SIG-M5 (cell line): ENCODE measurements at places on chromosomes 2 and 18.

DNA sequence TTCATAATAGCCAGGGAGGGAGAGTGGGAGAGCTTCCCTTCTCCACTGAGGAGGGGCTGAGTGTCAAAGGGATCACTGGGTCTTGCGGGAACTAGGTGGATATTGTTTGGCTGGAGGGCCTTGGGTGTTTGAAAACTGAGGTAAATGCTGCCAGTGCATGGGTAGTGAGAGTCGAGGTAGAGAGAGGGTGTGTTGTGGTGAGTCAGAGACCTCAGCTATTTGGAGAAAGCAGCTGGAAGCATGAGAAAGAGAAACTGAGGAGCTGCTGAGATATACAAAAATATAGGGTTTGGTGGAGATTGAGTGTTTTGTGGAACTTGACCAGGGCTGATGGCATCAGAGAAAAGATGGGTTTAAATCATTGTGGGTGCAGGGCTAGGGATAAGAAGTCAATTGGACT is 127.0 kb upstream of the CCDC195 start:
- no peak for DNase-seq

GRCh38 chr2:77268626-77269025 is 253.6 kb downstream of the LRRTM4 start:
- DNase-seq = no peak

DNA sequence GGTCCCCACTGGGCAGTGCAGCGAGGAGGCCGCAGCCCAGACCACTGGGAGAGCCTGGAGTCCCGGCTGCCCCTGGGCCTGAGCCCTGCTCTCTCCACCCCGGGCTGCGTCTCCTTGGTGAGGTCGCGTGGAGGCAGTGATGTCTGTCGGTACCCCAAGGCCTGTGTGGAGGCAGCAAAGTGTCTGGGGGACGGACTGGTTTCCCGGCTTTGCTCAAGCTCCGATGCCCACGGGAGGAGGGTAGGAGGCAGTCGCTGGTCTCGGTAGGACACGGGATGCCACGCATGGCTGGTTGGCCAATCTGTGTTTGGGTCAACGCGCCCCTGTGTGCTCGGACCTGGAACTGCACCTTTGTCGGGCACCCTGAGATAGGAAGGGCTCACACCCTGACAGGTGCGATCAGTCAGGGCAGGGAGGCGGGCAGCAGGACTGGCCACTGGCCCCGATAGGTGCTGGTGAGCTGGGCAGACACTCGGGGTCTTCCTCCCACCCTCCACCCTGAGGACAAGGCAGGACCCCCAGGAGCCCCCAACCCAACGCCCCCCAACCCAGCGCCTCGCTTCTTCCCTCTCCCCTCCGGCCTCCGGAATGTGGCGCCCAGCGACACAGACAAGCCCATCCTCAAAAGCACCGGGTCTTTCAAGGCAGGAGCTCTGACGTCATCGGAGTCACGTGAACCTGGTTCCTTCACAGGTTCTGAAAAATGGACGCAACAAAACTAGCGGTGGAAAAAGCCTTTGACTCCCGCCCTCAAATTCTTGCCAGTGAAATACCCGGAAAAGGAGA is 288.6 kb downstream of the NDUFA10 start:
- DNase-seq = no peak

DNA sequence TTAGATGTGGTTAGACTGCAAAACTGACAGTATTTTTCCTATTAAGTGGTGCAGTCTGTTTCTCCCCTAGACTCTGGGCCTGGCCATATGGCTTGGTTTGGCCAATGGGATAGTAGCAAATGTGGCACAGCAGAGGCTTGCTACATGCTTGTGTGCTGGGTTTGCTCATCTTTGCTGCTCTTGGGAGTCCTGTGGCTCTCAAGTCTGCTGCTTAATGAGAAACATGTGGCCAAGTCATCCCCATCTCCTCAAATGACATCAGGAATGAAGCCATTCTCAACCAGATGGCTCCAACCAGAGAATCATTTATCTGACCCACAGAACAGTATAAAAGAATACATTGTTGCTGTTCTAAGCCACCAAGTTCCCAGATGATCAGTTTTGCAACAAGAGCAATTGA is 57.1 kb upstream of the PAX3 start:
- no peak for DNase-seq

DNA sequence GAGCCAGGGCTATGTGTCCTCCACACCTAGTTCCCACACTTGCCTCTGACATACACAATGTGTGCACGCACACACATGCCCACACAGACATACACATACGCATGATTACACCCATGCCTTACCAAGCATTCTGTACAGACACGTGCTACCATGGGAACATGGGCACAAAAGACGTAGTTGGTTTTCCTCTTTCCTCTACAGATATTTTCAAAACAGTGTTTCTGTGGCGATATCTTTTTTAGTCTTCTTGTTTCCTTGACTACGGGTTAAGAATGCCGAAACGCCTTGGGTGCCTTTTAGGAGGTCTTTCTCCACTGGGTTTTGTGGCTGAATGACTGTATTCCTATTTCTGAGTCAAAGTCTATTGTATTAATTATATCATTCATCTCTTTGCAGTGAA is 75.5 kb upstream of the SPTBN1 start:
- no peak for DNase-seq

- DNase-seq = no peak
Observed at GRCh38 chr2:173831312-173832229, 133.6 kb downstream of the SP3 start.

- no peak for DNase-seq
Observed at GRCh38 chr2:241906826-241907570, 37.5 kb downstream of the RTP5 start.

DNA sequence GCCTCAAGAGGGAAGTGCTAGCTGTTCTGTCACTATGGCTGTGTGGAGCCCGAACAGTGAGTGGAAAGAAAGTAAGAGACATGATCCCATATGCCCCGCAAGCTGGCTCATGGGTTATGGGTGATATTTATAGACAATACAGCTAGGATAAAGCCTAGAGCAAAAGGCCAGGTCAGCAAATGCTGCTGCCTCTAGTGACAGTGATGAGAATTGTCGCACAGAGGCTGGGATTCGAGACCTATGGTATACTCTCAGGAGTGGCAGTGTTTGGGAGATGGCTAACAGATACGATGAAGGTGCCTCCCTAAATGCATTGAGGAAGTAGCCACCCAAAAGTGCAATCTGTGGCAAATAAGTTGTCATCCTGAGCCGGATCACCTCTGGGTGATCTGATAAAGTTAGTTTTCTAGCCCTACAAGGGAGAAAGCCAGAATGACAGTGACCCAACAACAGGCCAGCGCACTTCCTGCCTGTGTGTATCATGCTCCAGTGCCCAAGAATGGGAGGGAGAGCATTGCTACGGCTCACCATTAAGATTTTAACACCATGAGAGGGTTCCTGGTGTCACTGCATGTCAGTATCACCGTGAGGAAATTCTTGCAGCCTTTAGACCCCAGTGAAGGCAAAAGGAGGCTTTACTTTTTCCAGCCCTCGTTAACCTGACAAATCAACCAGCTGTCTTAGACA is 92.2 kb upstream of the TGFA start:
- no peak for DNase-seq

- no peak for DNase-seq
Observed at GRCh38 chr18:70397259-70397925, 108.5 kb downstream of the SOCS6 start.
